ENCODE measurements at places on chromosomes 13 and 19.

DNA sequence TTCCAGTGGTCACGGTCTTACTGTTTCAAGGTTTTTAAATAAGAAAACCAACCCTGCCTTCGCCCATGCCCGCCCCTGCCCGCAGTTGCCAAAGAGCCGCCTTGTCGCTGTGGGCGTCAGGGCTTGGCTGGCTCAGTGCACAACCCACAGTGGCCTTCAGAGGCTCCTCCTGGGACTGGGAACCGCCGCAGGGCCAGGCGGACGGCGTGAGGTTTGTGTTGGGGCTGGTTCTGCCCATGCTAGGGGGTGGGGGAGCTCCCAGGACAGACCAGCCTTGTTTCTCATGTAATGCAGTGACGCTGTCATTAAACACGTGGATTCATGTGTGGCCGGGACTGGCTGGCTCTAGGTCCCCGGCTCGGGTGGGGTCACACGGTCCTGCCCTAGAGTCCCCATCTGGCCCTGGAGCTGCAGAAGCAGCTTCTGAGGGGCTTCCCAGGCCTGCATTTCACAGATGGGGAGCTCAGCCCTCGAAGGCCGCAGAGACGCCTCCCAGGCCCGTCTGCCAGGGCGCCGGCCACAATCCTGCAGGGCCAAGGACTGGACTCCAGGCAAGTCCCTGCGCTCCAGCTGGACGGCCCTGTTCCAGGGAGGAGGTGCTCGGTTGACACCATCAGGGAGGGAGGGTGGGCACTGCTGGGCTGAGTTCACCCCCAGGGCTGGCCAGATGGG is 2.4 kb upstream of the TEKTIP1 start:
- DNase-seq = no peak

- DNase-seq = no peak
These were observed 7.6 kb upstream of the ALOX5AP start for GRCh38 chr13:30727491-30728355.

GRCh38 chr13:73073050-73073449 is 14.2 kb downstream of the KLF5 start:
- no peak for DNase-seq

- no peak for DNase-seq
These were observed 155.6 kb upstream of the IRS2 start for GRCh38 chr13:109941951-109942350.

DNA sequence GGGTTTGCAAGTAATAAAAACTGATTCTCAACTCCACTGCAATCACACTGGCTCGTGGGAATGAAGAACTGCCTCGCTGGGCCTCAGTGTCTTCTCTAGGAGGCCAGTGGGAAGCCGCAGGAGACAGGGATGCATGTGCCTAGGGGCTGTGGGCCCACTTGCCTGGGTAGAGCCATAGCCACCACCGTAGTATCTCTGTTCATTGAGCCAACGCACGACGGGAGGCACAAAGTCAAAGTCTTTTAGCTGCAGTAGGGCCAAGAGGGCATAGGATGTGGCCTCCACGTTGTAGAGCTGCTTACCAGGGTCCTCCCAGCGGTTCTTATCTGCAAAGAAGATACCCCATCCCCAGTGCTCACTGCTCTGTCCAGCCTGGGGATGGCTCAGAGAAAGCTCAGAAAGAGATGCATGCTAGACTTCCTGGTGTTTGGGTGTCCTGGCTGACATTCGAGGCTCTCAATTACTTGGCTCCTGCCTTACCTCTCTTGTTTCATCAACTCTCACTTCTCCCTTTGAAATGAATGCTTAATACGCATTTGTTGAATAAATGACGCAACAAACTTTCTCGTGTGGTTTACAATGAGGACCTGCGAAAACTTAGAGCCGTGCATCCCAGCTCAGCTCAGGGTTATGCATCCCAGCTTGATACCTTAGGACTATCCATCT is 16.1 kb upstream of the TNFSF14 start:
- DNase-seq = no peak

DNA sequence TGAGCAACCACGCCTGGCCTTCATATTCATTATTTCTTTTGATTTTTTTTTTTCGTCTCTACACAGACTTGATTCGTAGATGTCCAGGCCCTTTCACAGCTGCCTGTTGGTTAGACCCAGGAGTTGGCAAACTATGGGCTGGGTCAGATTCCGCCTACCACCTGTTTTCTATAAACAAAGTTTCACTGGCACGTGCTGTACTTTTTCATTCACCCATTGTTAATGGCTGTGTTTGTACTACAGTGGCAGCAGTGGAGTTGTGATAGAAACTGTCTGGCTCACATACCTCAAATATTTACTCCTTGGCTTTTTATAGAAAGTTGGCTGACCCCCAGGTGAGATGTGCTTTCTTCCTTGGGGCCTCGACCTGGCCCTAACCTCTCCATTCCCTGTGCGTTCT is 72.9 kb upstream of the TEX29 start:
- DNase-seq = no peak

DNA sequence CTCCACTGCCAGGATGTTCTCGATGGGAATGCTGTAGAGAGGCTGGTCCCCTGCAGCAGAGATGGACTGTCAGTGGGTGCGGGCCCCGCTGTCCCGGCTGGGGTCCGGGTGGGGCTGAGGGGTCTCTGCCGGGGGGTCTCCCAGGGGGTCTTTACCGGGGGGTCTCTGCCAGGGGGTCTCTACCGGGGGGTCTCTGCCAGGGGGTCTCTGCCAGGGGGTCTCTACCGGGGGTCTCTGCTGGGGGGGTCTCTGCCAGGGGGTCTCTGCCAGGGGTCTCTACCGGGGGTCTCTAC is 25.7 kb upstream of the C13orf46 start:
- no peak for DNase-seq

DNA sequence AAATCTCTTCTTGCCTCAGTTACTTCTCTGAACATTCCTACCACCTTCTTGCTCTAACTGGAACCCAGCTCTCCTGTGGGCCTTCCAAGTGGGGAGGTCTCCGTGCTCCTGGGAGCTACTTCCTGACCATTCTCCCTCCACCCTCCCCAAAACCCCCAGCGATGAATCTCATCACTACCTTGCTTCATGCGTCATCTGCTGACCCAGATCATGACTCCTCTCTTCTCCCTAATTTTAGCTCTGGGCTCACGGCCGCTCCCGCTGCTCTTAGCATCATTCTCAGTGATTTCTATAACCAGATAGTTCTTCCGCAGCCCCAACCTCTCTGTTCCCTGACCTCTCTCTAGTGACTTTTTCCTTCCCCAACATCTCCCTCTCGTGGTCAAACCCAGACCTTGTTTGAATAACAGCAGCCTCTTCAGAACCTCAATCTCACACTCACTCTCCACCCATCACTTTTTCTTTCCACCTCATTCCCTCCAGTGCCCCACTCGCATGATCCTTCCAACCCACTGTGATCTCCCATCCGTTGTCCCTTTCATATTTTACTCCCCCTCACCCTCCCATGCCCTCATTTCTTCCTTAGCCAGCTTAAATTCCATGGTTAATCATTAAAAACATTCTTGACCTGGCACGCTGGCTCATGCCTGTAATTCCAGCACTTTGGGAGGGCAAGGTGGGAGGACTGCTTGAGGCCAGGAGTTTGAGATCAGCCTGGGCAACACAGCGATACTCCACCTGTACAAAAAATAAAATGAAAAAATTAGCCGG is 21.8 kb downstream of the MRPS12 start:
- DNase-seq = no peak

GRCh38 chr19:56291867-56292266 is 19.3 kb downstream of the EDDM13 start:
- no peak for DNase-seq

GRCh38 chr13:24716011-24716410 is 35.8 kb downstream of the ATP12A start:
- no peak for DNase-seq

GRCh38 chr19:18899624-18900560 is 3.9 kb upstream of the CERS1 start:
- DNase-seq = no peak

GRCh38 chr19:36652958-36653357 is 13.7 kb downstream of the ZNF461 start:
- DNase-seq = no peak

Measured in umbilical cord (tissue), 2 donors.